ENCODE measurements at places on chromosomes 2 and 18.
A peak's percentile ranks its signal among the peaks of the same experiment; 100 is the strongest.

DNA sequence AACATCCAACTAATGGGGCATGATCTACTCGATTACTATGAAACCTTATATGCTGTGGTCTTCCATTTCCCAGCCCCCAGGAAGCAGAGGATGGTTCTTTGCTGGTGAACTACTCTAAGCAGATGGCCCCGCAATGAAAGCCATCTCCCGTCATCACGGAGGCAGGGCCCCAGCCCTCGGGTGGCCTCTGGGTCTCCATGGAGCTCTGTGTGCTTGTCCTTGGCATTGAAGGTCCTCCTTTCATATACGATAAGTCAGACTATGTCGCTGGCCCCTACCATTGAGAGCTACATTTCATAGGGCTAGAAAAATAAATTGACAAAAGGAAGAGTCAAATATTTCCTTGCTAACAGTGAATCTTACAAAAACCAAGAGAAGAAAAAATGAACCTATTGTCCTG lies 416.8 kb downstream of the CMPK2 start:
- no peak for DNase-seq

DNA sequence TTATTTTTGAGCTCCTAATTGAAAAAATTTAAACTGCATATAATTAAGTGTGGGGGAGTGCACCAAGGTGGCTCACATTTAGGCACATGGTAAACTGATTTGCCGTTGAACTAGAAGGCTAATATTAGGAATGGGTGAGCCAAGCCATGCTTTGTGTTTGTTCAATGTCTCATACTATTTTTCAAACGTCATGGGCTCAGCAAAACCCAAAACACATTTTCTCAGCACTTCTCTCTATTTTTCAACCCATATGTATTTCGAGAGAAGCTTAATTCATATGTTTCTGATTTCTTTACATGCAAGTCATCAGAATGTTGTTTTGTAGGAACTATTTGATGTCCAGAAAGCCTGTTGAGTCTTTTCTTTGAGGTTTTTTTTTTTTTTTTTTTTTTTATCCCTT lies 291.2 kb downstream of the TCF4 start:
- DNase-seq = no peak

- peak; percentile 60 for DNase-seq
These were observed 326.1 kb downstream of the PARD3B start for GRCh38 chr2:204871231-204871953.

DNA sequence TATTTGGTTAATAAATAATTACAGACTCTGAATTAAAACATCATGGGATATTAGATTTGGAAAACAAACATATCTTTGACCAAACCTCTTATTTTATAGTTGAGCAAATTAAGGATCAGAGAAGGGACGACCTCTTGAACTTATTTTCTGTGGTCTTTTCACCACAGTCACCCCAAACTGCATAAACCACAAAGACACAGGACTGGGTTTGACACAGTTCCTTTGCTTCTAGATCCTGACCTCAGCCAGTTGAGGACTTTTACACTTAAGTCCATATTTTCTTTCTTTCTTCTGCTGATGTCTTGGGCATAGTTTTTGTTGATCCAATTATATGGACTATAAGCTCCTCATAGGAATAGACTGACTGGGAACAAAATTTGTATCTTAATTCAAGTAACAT lies 234.0 kb upstream of the SLC14A2 start:
- DNase-seq = no peak

DNA sequence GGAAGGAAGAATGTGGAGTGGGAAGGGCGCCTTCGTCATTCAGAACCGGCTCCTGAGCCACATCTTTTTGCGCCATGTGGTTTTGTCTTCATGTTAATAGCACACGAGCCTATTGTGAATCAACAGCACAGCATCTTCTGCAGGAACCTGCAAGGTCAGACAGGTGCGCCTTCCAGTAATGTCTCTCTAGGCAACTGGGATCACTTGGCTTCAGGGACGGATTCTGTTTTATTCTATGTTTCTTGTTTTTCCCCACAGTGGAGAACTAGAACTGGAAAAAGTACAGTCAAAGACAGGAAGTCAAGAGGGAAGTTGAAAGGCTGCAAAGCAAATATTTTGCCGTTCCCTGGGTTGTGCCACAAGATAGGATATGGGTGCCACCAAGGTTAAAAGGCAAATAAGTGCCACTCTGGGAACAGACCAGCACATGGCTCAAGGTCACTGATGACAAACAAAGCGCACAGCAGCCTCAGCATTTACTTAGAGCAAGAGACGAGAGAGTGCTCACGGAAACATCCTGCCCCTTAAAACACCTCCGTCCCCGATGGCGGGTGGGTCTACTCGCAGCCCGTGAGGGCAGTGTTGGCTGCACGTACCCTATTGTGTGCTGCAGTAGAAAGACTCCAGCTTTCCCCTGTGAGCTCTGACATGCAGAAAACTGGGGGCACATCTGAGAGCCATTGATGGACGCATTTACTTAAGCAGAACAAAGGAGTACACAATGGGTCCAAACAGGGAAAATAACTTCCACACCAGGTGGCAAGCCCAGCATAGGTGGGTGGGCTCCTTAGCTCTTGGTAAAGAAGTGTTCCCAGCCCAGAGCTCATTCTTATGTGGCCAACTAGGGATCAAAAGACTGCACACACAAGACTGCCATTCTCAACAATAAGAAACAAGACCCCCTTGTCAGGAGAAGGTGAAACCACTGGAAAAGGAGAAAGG lies 107.2 kb upstream of the PARD3B start:
- DNase-seq = no peak

DNA sequence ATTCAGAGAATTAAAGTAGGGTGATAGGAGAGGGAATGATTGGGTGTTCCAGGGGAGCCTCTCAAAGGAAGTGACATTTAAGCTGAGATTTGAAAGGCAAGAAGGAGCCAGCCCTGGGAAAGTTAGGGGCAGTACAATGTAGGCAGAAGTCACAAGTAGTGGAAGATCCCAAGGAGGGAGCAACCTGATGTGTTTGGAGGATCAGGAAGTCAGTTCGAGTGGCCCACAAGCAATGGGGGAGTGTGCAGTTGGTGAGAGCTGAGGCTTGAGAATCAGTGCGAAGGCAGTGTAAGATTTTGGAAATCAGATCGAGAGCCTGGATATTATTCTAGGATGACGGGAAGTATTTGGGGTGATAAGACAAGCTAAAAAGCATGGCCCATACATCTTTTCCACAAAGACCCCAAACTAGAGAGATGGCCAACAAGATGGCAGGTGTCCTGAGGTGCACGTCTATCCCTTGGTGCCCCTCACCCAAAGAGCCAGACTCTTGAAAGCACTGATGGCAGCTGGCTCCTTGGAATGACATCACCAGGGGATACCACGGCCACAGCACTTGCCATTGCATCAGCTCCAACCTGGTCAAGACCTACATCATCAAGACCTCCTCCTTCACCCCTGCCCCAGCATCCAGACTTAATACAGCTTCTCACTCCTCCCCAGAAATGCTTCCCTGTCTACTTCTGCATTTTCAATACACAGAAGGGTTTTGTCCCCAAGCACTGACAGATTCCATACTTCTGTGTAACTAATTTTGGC lies 127.3 kb downstream of the BCL2 start:
- no peak for DNase-seq

DNA sequence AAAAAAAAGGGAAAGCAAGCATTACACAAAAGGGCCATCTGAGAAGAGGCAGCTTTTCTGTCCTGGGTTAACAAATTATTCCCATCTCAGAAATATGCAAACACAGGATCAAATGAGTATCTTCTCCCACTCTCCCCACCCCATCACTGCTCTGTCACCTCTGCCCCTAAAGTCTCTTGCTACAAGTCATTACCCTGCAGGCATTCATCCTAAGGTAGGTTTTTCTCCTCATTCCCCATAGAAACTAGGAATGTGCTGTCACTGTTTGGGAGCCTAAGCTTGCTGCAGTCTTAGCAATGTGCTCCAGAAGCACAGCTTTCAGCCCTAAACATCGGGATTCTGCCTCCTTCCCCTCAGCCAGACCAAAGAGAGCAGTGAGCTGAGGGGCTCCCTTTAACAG lies 3.6 kb downstream of the LRRTM1 start:
- no peak for DNase-seq

DNA sequence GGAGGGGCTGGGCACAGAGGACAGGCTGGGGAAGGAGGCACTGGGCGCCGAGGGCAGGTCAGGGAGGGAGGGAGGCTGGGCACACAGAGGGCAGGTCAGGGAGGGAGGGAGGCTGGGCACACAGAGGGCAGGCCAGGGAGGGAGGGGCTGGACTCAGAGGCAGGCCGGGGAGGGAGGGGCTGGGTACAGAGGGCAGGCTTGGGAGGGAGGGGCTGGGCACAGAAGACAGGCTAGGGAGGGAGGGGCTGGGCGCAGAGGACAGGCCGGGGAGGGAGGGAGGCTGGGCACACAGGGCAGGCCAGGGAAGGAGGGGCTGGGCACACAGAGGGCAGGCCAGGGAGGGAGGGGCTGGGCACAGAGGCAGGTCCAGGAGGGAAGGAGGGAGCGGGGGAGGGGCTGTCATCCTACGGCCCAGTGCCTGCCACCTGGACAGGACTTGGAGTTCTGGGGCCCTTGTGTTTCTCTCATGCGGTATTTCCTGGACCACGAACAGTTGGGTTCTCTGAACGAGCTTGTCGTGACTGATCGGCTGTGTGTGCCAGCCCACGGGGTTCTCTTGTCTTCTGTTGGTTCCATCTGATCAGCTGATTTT lies 46.7 kb upstream of the KCNG2 start:
- DNase-seq = no peak

GRCh38 chr18:47903809-47904208 lies 26.6 kb downstream of the SMAD2 start:
- no peak for DNase-seq

DNA sequence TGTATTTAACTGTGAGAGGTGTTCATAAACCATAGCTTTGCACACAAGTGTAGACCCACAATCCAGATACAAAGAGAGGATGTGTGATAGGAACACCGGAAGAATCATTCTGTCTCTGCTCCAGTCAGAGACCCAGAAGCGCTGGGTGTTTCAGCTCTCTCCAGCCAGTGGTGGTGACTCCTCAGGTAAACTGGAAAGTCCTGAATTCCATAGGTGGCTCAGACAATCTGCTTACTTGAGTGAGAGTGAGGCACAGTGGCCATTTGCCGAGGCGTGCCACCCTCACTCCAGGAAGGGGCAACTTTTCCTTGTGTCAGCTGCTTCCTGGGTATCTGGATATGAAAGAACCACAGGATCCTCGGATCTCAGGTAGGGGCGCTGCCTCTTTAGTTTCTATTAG lies 171.5 kb downstream of the KCNS3 start:
- no peak for DNase-seq

DNA sequence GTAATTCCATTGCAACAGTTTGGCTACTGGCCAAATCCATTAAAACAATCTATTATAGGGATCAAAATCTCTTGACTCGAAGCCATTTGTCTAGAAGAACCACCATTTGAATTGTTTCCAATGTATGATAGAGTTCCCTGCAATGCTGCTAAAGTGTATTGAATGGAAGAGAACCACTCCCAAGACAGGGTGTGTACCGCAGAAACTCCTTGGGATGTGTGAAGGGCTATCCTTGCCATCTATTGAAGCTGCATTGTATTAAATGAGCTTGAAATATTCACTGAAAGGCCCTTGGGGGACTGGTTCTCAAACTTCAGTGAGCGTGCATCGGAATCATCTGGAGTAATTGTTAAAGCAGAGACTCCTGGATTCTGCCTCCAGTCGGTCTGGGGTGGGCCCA lies 260.4 kb upstream of the MEIS1 start:
- DNase-seq = no peak

DNA sequence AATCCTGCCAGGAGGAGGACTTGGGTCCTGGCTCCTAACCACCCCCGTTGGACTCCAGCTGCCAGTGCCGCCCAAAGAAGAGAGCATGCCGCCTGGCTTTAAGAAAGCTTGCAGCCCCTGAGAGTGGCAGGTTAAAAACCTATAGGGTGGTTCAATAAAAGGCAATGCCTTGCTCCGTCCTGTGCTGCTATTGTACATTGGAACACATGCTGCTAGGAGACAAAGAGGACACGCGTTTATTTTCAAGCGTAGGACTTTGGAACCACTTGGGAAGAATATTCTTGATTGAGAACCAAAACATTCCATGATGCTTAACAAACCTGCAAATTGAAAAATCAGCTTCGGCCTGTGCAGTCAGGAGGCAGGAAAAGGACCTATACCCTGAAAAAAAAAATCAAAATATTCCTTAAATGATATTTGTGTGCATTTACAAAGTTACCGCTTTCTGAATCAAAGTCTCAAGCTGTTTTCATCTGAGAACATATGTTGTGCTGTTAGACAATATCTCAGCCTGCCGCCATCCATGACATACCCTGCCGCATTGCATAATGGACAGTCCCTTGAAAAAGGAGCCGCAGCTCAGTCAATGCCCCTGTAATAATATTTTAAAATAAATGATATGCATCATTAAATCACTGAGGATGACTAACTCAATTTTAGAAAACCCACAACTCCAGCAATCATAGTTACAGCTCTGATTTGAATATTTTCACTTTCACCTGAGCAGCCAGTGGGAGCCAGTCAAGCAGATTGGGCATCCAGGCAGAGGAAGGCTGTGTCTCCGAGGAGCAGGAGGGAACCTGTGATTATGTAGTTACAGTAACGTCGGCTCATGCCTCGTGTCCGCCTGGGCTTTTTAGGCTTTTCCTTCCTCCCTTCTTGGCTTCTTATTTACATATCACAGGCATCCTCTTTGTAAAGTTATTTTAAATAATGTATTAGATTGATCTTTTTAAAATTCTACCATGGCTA lies 805.6 kb upstream of the FANCL start:
- no peak for DNase-seq

GRCh38 chr2:20618468-20618885 lies 32.4 kb downstream of the HS1BP3 start:
- no peak for DNase-seq
